Activated CD8-positive, alpha-beta T cell treated with anti-CD3 and anti-CD28 coated beads for 36 hours (primary cell): ENCODE measurements at places on chromosomes 4 and X. TPM values are rescaled to one million over a fixed set of nuclear protein-coding genes. Genes with fewer than 3 reads are reported as not detected.
A peak's percentile ranks its signal among the peaks of the same experiment; 100 is the strongest.

Gene CFAP99
- not detected for total RNA-seq

Gene CFAP299
- not detected for total RNA-seq

Gene SOX3
- total RNA-seq: not detected

Gene IRS4
- not detected for total RNA-seq

Gene ADAM29
- not detected for total RNA-seq

Gene FMR1NB
- total RNA-seq: not detected

Gene SPANXB1
- not detected for total RNA-seq

Gene NEUROG2
- 0.13 TPM for total RNA-seq

Gene CENPE
- 39.0 TPM for total RNA-seq

Gene MAGEA2
- total RNA-seq: not detected

Gene PABPC5
- total RNA-seq: not detected

Gene ZBTB49
- total RNA-seq: 4.8 TPM

Gene SLC10A4
- not detected for total RNA-seq

Gene PCDH19
- not detected for total RNA-seq

DNA sequence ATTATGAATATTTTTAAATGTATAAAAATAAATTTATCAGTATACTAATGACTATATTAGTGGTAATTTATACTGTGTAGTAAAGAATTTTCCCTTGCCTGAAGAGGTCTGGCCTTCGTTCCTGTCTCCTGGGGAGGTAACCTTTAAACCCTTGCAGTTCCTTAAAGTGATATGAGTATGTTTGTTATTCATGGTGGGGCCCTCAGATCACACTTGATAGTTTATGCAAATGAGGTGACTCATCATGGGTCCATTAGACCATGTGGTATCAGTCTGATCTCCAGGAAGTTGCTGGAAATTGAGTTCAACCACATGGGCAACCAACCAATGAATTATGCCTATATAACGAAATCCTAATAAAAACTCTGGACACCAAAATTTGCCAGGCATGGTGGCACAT is 904.1 kb downstream of the RPA4 start:
- H3K27me3 ChIP-seq: no peaks in the 10 kb centered on the region
- no peak overlapping the region for H3K4me3 ChIP-seq
- no peaks in the 10 kb centered on the region for H3K36me3 ChIP-seq
- no peak overlapping the region for H3K27ac ChIP-seq
- no peak for DNase-seq

- H3K27ac ChIP-seq: no peak overlapping the region
- DNase-seq: no peak
- no peaks in the 10 kb centered on the region for H3K4me1 ChIP-seq
- peaks cover 16% of the 10 kb centered on the region for H3K27me3 ChIP-seq
- H3K4me3 ChIP-seq: no peak overlapping the region
Observed at GRCh38 chr4:37365888-37366287, 121.3 kb downstream of the NWD2 start.

DNA sequence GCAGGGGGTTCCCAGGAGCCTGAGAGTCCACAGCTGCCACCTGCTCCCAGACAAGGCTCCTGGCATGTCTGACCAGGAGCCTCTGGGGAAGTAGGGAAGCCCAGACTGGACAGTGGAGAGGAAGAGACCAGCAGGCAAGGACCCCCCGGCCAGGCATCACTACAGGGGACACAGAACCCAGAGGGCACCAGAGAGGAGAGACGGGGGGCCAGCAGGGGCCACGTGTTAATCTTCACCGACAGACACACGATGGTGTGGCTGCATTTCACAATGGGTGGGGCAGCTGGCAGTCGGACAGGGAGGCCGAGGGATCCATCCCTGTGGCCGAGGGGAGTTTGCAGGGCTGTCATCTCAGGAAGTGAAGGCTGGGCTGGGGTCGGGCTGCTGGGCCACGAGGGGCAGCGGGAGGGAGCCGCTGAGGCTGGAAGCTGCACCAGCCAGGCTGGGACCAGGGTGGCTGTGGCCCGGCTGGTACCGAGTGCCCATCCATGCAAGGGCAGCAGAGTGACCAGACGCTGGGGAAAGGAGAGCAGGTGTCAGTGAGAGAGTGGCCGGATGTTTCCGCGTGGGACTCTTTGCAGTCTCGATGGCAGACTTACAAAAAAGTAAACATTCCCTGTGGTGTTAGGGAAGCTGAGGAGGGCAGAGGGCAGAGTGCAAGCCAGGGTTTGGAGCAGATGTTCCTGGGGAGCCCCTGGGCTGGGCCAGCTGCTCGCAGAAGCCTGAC is 4.7 kb downstream of the PDE6B start:
- H3K4me1 ChIP-seq: no peaks in the 10 kb centered on the region
- H3K4me3 ChIP-seq: no peak overlapping the region
- no peaks in the 10 kb centered on the region for H3K36me3 ChIP-seq
- H3K27me3 ChIP-seq: no peaks in the 10 kb centered on the region
- no peak for DNase-seq

- no peaks in the 10 kb centered on the region for H3K36me3 ChIP-seq
- H3K27me3 ChIP-seq: no peaks in the 10 kb centered on the region
- no peaks in the 10 kb centered on the region for H3K4me1 ChIP-seq
Observed at GRCh38 chr4:126470862-126471261, 1156.1 kb downstream of the FAT4 start.

- H3K27ac ChIP-seq: peak overlapping the region; percentile 86
- peak; percentile 89 for DNase-seq
- H3K4me3 ChIP-seq: peak overlapping the region; percentile 40
Observed at GRCh38 chr4:26074712-26075430, 160.9 kb downstream of the SMIM20 start.

DNA sequence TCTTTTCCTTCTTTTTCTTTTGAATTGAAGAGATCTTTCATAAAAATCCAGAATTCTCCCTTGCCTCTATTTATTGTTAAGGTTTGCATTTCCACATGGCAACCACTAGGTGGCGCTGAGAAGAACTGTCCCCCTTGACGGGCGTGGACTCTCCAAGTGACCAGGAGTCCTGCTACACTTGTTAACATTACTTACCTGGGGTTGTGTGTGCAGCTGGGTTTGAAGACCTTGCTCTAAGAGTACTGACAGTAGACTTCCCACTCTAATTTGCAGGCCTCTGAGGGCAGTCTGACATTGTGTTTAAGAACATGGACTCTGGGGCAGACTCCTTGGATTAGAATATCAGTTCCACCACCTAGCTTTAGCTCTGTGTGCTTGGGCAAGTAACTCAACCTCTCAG is 52.8 kb downstream of the GPRIN3 start:
- peaks cover 61% of the 10 kb centered on the region for H3K4me1 ChIP-seq
- DNase-seq: peak; percentile 48
- H3K36me3 ChIP-seq: peaks cover 10% of the 10 kb centered on the region
- H3K4me3 ChIP-seq: no peak overlapping the region

- no peak overlapping the region for H3K4me3 ChIP-seq
- no peaks in the 10 kb centered on the region for H3K27me3 ChIP-seq
- no peaks in the 10 kb centered on the region for H3K4me1 ChIP-seq
- no peaks in the 10 kb centered on the region for H3K36me3 ChIP-seq
- H3K27ac ChIP-seq: no peak overlapping the region
Observed at GRCh38 chr4:173958445-173958844, 325.0 kb downstream of the FBXO8 start.

- H3K27me3 ChIP-seq: no peaks in the 10 kb centered on the region
- no peaks in the 10 kb centered on the region for H3K4me1 ChIP-seq
- H3K4me3 ChIP-seq: no peak overlapping the region
- no peaks in the 10 kb centered on the region for H3K36me3 ChIP-seq
- H3K27ac ChIP-seq: no peak overlapping the region
- DNase-seq: no peak
Observed at GRCh38 chrX:141902366-141902765, 1.3 kb upstream of the MAGEC1 start.

- no peaks in the 10 kb centered on the region for H3K36me3 ChIP-seq
- DNase-seq: no peak
- no peak overlapping the region for H3K27ac ChIP-seq
- H3K4me3 ChIP-seq: no peak overlapping the region
- no peaks in the 10 kb centered on the region for H3K4me1 ChIP-seq
- no peaks in the 10 kb centered on the region for H3K27me3 ChIP-seq
Observed at GRCh38 chrX:35826503-35826902, 28.4 kb downstream of the MAGEB16 start.

DNA sequence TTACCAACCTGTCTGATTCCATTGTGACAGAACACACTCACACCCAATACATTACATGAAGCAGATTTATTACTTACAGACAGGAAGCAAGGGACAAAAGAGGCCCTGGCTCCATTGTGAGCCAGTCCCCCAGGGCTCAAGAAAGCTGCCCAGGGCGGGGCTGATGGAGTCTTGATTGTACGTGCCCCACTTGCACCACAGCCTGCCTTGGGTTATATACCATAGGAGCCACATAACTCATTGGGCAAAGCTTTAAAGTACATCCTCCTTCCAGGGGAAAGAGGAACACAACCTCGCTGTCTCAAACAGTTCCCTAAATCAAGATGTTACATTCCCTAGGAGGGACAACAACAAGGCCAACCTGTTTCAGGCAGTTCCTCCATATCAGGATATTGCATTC is 3.4 kb upstream of the ZRSR2 start:
- no peaks in the 10 kb centered on the region for H3K36me3 ChIP-seq
- no peaks in the 10 kb centered on the region for H3K27me3 ChIP-seq
- DNase-seq: no peak
- no peak overlapping the region for H3K4me3 ChIP-seq
- H3K4me1 ChIP-seq: peaks cover 3% of the 10 kb centered on the region

GRCh38 chr4:163748449-163748848 is 254.0 kb downstream of the TMA16 start:
- H3K27ac ChIP-seq: no peak overlapping the region
- no peak overlapping the region for H3K4me3 ChIP-seq
- no peaks in the 10 kb centered on the region for H3K27me3 ChIP-seq
- no peak for DNase-seq

- H3K27ac ChIP-seq: peak overlapping the region; percentile 49
- H3K36me3 ChIP-seq: peaks cover 13% of the 10 kb centered on the region
- no peak overlapping the region for H3K4me3 ChIP-seq
Observed at GRCh38 chr4:169604903-169605331, 7.5 kb downstream of the NEK1 start.

DNA sequence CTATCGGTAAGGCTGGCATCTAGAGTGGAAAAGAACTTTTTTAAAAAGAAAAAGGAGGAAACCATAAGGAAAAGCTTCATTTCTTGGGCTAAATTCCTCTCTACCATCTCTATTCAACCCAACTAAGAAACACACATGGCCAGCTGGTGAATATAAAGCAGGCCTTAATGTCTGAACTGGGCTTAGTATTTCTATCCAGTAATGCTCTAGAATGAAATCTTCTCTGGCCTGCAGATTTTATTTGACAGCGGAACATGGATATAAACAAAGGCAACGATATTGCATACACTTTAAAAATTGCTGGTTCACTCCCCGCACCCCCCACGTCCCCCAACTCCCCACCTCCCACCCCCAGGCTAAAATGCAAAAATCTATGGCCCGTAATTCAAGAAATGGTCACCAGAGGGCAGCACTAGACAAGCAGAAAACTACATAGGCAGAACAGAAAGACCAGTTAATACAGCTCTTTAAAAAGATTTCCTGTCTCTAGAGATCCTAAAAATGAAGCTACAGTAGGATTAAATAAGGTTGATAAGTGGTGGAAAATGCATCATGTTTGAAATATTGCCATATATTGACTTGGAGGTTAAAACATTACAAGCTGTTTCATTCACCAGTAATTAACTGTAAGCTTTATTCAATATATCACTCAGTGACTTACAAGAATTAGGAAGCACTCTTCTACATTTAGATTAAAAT is 155.2 kb upstream of the GALNT7 start:
- H3K4me3 ChIP-seq: no peak overlapping the region
- no peaks in the 10 kb centered on the region for H3K36me3 ChIP-seq
- H3K4me1 ChIP-seq: no peaks in the 10 kb centered on the region
- H3K27me3 ChIP-seq: peaks cover 2% of the 10 kb centered on the region
- no peak overlapping the region for H3K27ac ChIP-seq

GRCh38 chr4:12729384-12729783 is 754.8 kb downstream of the RAB28 start:
- no peaks in the 10 kb centered on the region for H3K36me3 ChIP-seq
- no peak overlapping the region for H3K27ac ChIP-seq
- H3K27me3 ChIP-seq: peaks cover 11% of the 10 kb centered on the region
- no peak for DNase-seq
- H3K4me1 ChIP-seq: no peaks in the 10 kb centered on the region
- no peak overlapping the region for H3K4me3 ChIP-seq

DNA sequence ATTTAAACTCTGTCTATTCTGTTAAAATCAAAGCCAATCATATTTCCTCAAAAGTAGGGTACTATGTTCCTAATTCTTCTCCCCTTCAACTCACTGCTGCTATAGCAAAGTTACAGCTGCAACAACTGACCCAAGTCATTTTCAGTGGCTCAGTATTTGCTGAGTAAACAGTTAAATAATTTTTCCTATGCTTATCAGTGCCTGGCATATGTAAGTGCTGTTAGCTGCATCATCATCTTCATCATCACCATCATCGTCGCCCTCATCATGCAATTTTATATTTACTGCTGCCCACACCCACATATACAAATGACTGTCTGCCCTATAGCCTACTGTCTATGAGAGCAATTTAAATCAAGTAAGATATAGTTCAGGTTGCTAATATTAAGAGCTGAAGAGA is 21.9 kb downstream of the COQ2 start:
- H3K27me3 ChIP-seq: no peaks in the 10 kb centered on the region
- no peak overlapping the region for H3K4me3 ChIP-seq
- H3K27ac ChIP-seq: no peak overlapping the region
- DNase-seq: no peak
- H3K4me1 ChIP-seq: peaks cover 6% of the 10 kb centered on the region

GRCh38 chr4:7739077-7739917 is 200.4 kb downstream of the AFAP1 start:
- H3K4me1 ChIP-seq: no peaks in the 10 kb centered on the region
- H3K4me3 ChIP-seq: no peak overlapping the region
- no peaks in the 10 kb centered on the region for H3K27me3 ChIP-seq
